T-cell (primary cell): ENCODE measurements at places on chromosomes 7 and 10. TPM values are rescaled to one million over a fixed set of nuclear protein-coding genes. Genes with fewer than 3 reads are reported as not detected.

GRCh38 chr10:110052916-110053315 is 45.1 kb downstream of the ADD3 start:
- DNase-seq, result no peak

- DNase-seq, result no peak
Observed at GRCh38 chr10:99555825-99556523, 23.2 kb downstream of the NKX2-3 start.

Gene PRRT4
- 0.85 TPM for total RNA-seq

Gene GARIN1A
- total RNA-seq, result 3.2 TPM
